SK-N-DZ (cell line): ENCODE measurements at places on chromosomes 5 and 9.
A peak's percentile ranks its signal among the peaks of the same experiment; 100 is the strongest.

GRCh38 chr9:129557192-129558036 lies 63.5 kb downstream of the C9orf50 start:
- DNase-seq, result no peak

DNA sequence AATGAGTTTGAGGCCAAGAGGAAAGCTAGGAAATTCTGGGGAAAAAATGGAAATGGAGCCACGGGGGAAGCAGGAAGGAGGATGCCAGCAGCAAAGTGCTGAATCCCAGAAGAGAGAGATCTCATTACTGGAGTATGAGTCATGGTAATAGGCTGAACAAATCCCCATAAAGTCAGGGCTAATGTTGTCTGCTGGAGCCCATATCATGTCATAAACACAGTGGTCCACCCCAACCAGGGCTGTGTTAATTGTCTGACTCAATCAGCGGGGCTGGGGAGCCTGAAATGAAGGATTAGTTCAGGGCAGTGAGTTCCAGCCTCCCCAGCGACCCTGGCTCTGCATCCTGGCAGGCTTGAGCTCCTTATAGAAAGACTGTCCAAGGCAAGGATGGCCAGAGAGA lies 68.8 kb downstream of the TLR4 start:
- no peak for DNase-seq

GRCh38 chr5:72440207-72440638 lies 67.0 kb downstream of the ZNF366 start:
- no peak for DNase-seq

DNA sequence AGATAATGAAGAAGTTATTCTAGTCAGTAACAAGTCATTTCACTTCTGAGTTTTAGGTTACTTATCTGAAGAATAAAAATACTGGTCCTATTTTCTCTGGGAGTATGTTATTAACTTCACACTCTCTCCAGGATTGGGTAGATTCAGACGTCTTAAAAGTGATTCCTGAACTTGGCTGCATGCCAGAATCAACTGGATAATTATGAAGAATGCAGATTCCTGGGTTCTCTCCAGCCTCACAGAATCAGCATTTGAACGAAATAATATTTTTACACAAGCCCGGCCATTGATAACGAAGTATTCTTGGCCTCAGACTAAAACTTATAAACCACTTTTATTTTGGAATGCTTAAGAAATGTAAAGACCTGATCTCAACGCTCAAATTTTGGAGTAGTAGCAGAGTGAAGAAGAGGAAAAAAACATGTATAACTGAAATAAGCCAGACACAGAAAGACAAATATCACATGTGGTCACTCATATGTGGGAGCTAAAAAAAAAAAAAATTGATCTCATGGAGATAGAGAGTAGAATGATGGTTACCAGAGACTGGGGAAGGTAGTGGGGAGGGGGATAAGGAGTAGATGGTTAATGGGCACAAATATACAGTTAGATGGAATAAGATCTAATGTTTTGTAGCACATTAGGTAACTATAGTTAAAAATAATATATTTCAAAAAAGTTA lies 507.3 kb downstream of the ISL1 start:
- peak; percentile 86 for DNase-seq

- no peak for DNase-seq
These were observed 7.4 kb downstream of the GALNT10 start for GRCh38 chr5:154197801-154198491.
